Kidney epithelial cell (primary cell): ENCODE measurements at places on chromosomes 12 and 14. TPM values are rescaled to one million over a fixed set of nuclear protein-coding genes. Genes with fewer than 3 reads are reported as not detected.

Gene CPM
- 12.7 and 14.6 TPM in 2 replicates for total RNA-seq

Gene KLHL28
- 12.4 and 12.9 TPM in 2 replicates for total RNA-seq

Gene CELA1
- total RNA-seq, result not detected in 2 replicates

Gene JPH4
- total RNA-seq, result 1.0 and 1.1 TPM in 2 replicates

- no peak for DNase-seq
Observed at GRCh38 chr12:66862356-66862985, 183.6 kb upstream of the GRIP1 start.

- peak; percentile 45 for DNase-seq
Observed at GRCh38 chr14:38171197-38171596, 36.5 kb upstream of the SSTR1 start.

DNA sequence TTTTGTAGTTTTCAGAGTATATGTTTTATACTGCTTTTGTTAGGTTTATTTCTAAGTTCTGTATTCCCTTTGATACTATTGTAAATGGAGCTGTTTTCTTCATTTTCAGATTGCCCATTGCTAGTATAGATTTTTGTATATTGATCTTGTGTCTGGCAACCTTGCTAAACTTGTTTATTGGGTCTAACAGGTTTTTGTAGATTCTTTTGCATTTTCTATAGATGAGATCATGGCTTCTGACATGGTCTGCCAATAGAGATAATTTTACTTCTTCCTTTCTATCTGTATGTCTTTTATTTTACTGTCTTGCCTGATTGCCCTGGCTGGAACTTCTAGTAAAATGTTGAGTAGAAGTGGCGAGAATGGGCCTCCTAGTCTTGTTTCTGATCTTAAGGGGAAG, 40.3 kb downstream of the ANKRD9 start:
- DNase-seq, result no peak

- no peak for DNase-seq
Observed at GRCh38 chr14:37844614-37845013, 249.2 kb downstream of the TTC6 start.

DNA sequence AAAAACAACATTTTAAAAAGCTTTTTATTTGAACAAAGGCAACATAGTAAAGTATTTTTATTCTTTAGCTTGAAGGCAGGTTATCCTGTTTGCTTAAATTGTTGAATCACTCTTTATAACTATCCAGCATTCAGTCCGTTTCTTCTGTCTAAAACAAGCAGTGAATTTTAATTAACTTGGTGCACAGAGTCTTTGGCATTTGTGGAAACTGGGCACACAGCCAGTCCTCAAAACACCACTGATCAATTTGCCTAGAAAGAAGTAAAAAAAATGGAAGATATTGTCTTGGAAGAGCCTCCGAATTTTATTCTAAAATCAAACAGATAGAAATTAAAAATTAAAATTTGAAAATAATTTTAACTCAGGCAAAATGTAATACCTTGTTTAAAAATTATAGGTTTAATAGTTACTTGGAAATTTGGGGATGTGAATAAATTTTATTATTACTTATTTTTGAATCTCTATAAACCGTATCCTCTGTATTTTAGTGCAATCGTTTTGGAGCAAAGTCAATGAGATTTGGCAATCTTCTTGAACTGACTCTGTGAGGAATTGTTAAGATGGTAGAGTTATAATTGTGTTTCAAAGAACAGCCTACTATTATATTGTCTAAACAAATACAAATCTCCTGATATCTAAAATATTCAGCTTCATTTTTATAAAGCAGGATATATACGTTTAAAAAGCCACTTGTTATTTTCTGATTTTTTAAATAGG, 927.0 kb downstream of the SLC16A7 start:
- DNase-seq, result no peak

DNA sequence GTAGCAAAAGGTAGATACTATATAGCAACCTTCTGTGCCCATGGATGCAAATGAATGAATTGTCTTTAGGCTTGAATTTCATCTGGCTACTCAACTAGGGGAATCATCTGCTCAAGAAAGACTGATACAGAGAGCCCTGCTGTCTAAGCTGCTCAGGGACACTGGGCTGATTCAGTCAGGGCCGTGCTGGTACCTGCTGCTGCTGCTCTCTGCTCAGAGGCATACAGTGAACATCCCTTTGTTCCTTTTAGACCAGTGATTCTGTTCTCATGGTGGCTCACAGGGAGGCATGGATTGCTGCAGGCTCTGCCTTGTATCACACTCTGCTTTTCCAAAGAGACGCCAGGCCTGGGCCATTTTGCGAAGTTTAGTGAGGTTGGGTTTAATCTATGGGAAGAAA, 14.1 kb downstream of the EIF2B2 start:
- DNase-seq, result no peak
